ENCODE measurements at places on chromosomes 16 and 17.

GRCh38 chr17:45145035-45145389, 3.3 kb upstream of the HEXIM1 start:
- no peak for DNase-seq

GRCh38 chr17:31251105-31251969, 45.7 kb downstream of the OMG start:
- no peak for DNase-seq

GRCh38 chr17:29357821-29358232, 32.3 kb upstream of the TAOK1 start:
- no peak for DNase-seq

DNA sequence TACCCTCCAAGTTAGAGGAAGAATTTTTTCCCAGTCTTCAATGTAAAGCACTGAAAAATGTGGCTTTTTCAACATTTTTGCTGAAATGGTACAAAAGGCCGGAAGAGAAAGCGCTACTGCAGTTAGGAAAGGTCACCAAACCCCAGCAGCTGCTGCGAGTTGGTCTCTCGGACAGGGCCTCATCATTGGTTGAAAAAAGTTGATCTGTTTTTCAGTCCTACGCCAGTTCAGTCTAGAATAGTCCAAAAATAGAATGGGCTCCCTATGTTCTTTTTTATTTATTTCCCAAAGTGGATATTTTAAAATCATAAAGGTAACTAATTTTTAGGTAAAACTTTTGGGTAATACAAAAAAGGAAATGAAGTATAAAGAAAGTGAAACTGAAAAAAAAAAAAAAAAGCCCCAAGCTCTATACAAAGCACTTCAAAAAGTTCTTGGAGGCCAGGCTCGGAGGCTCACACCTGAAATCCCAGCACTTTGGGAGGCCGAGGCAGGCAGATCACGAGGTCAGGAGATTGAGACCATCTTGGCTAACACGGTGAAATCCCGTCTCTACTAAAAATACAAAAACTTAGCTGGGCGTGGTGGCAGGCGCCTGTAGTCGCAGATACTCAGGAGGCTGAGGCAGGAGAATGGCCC, 17.4 kb downstream of the ADAP2 start:
- DNase-seq = no peak

DNA sequence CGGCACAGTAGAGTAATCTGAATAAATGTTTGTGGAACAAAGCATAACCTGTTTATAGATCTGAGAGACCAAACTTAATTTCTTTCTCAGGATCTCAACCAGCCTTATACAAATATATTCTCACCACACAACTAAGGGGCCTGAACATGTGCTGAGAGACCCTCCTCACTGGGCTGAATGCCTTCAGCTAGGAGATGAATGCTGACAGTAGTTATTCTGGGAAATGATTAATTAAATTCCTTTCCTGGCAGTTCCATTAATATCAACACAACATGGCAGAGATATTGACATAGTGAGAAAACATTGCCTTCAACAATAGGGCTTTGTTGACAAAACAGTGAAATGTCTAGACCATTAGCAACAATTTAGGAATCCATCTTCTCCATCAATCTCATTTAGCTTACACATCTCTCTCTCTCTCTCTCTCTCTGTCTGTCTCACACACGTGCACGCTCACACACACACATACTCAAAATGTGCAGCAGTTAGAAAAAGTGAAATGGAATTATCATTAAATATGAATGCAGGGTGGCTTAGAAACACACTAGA, 780.8 kb upstream of the CDH8 start:
- DNase-seq = no peak

DNA sequence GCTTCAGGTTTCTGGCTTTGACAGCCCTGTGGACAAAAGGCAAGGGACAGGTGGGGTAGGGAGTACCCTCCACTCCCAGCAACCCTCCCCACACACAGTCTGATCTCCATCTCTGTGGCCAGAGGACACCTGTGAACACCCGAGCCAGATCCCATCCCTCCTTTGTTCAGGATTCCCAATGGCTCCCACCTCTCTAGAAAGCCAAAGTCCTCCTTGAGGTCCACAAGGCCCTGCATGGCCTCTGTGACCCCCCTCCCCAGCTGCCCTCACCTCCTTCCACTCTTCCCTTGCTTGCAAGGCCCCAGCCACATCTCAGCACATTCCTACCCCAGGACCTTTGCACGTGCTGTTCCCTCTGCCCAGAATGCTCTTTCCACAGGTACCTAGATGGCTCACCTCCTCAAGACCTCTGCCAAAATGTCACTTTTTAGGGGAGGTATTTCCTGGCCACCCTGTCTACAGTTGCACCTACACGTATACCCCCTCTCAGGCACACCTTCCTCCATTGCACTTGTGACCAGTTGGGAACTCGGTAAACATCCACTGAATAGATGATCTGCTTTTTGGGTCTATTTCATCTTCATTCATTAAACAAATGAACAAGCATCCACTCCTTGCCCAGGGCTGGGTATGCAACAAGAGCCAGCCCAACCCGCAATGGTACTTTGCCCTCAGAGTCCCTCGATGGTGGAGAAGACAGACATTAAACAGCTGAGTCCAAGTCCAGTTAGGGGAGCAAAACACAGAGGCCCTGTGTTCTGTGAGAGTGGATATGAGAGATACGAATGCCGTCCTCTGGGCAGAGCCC, 107.0 kb downstream of the CRLF3 start:
- no peak for DNase-seq

DNA sequence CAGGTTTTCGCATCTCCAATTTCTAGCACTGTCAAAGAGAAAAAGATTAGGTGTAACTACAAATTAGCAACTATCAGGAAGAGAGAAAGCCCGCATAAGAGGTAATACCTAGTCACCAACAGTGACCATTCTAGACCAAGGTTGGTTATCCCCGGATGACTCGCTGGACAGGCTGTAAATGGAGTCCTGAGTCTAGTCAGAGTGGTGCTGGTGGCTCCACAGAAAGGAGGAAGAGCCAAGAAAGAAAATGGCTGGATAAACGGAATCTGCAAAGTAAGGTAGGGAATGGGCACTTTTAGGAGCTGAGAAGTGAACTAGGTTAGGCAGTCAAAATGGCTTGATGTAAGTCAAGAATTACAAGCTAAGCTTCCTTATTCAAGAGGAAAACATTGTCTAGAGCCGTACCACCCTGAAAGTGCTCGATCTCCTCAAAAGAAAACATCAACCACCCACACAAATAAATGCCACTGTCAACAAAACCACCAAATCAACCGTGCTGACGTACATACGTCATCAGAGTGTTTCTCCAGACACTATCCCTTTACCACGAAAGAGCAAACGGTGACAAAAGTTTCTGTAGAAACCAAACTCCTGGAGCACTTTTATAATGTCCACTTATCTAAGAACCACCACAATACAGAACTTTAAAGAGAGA, 2.2 kb downstream of the GSPT1 start:
- no peak for DNase-seq

DNA sequence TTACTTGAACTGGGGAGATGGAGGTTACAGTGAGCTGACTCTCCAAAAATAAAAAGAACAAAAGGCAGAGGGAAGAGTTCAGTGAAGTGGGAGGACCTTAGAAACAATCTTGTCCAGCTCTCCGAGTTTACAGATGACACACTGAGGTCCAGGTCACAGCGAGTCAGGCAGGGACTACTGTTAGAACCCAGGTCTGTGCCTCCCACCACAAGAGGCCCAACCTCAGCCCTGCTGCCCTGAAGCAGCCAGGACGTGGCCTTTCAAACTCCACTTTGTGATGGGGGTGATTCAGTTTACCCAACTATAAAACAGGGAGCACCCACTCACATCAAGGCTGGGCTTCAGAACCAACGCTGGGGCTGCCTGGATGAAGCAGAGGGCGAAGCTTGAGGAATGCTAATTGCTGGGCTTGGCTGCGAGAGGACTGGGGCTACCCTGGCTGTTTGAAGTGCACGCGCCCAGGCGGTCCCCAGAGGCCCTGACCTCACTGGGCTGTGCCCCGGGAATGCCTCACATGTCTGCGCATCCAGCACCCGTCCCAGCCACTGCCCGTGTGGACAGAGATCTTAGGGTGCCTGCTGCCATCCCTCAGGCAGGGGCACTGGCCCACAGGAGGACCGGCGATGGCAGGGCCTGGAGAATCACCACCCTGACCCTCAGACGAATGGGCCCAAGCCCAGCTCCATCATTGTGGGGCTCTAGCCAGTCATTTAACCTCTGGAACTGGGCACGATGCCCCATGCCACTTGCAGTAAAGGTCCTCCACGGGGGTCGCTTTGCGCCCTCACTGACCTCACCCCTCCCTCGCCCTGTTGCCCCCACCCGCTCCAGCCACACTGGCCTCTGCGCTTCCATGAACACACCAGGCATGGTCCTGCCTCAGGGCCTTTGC, 11.4 kb downstream of the SLC5A10 start:
- no peak for DNase-seq

DNA sequence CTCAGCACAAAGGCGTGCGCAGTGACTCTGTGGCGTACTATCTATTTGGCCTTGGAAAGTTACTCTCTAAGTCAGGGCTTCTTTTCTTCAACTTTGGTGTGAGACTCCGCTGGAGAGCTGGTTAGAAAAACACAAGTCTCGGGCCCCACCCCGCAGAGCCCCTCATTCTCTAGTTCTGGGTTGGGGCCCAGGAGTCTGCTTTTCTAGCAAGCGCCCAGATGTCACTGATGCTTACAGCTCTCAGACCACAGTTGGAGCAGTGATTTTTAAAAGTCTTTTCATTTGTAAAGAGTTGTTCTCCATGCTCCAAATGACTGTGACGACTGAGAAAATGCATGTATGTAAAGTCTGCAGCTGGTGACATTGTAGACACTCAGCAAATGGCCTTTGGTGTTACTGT, 582.3 kb downstream of the WWOX start:
- no peak for DNase-seq

- DNase-seq = peak; percentile 26
Observed at GRCh38 chr16:54171626-54172537, 114.7 kb downstream of the IRX3 start.

DNA sequence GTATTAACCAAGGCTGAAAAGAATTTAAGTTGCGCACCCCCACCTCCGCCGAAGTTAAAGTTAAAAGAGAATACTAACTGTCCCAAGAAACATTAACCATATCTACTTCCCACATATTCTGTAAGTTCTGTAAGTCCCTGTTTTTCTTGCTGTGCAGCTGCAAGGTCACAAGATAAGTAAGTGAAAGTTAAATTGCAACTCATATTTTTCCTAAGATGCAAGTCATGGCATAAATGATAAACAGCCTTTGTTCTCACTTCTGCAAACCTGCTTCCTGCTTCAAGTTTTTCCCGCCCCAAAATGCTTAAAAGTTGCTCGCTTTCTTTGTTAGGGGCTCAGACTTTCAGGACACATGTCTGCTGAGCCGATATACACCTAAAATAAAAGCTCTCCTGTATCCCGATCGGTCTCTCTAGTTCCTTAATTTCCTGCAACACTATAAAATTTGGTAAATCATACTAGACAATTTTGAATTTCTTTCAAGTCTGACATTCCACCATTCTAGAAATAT, 32.6 kb upstream of the ABCA9 start:
- DNase-seq = no peak

GRCh38 chr17:68396226-68397107, 60.8 kb downstream of the WIPI1 start:
- no peak for DNase-seq

Data from NCI-H2081 treated with DMSO at 0.1 percent for 48 hours (cell line).